Bronchus fibroblast of lung (primary cell): ENCODE measurements at places on chromosomes 13 and 19. TPM values are rescaled to one million over a fixed set of nuclear protein-coding genes. Genes with fewer than 3 reads are reported as not detected.

The ALOX5AP gene
- 0.74 TPM in 1 of 2 replicates, not detected in the other for total RNA-seq

The LILRB2 gene
- not detected in 2 replicates for total RNA-seq

The PAK4 gene
- total RNA-seq = 19.2 and 21.4 TPM in 2 replicates

The PSG3 gene
- not detected in 2 replicates for total RNA-seq

The TGFBR3L gene
- 1.0 and 6.9 TPM in 2 replicates for total RNA-seq

The ZIC5 gene
- not detected in 2 replicates for total RNA-seq

The PABPC3 gene
- under 0.01 TPM in 1 of 2 replicates, not detected in the other for total RNA-seq

The CEACAM8 gene
- total RNA-seq = not detected in 2 replicates

The NOVA2 gene
- total RNA-seq = under 0.01 TPM in 1 of 2 replicates, not detected in the other

The NKPD1 gene
- total RNA-seq = 0.15 and 0.34 TPM in 2 replicates

The TCF3 gene
- total RNA-seq = 170 and 180 TPM in 2 replicates

The CGB3 gene
- total RNA-seq = not detected in 2 replicates

The CFAP97D2 gene
- total RNA-seq = not detected in 2 replicates

The ZNF100 gene
- total RNA-seq = 2.7 and 2.8 TPM in 2 replicates

The CSNK1G2 gene
- 63.7 and 75.5 TPM in 2 replicates for total RNA-seq

The CGB7 gene
- total RNA-seq = 0.30 and 0.34 TPM in 2 replicates

The RXFP2 gene
- not detected in 2 replicates for total RNA-seq

The MIR17HG gene
- total RNA-seq = 1.6 and 4.2 TPM in 2 replicates

The PSG6 gene
- total RNA-seq = not detected in 2 replicates

The NXNL1 gene
- total RNA-seq = not detected in 2 replicates

The CYP2A6 gene
- total RNA-seq = not detected in 2 replicates

The CATSPERD gene
- not detected in 2 replicates for total RNA-seq

The MBD3L3 gene
- not detected in 2 replicates for total RNA-seq

The PEAK3 gene
- 0.15 TPM in 1 of 2 replicates, not detected in the other for total RNA-seq

The LILRB1 gene
- not detected in 2 replicates for total RNA-seq

The DCUN1D2 gene
- 6.2 and 6.7 TPM in 2 replicates for total RNA-seq

The SCEL gene
- total RNA-seq = not detected in 2 replicates
